ENCODE measurements at places on chromosomes 7 and 10. TPM values are rescaled to one million over a fixed set of nuclear protein-coding genes. Genes with fewer than 3 reads are reported as not detected.

The PRSS37 gene
- not detected for total RNA-seq

The PON1 gene
- not detected for total RNA-seq

The PNLIPRP3 gene
- total RNA-seq = not detected

The CALCR gene
- total RNA-seq = not detected

The GPER1 gene
- 0.25 TPM for total RNA-seq

The CHPF2 gene
- 90.1 TPM for total RNA-seq

The NODAL gene
- not detected for total RNA-seq

The GIMAP5 gene
- total RNA-seq = not detected

The DNAJC12 gene
- 3.4 TPM for total RNA-seq

The NRCAM gene
- not detected for total RNA-seq

The SPDYE1 gene
- total RNA-seq = not detected

The KAZALD1 gene
- total RNA-seq = 12.5 TPM

The ZNF775 gene
- 2.5 TPM for total RNA-seq

The CDK6 gene
- total RNA-seq = 25.8 TPM

The CTAGE4 gene
- 2.7 TPM for total RNA-seq

The CBX3 gene
- 268 TPM for total RNA-seq

GRCh38 chr10:117334926-117335325 lies 40.3 kb downstream of the PDZD8 start:
- no peak for DNase-seq

DNA sequence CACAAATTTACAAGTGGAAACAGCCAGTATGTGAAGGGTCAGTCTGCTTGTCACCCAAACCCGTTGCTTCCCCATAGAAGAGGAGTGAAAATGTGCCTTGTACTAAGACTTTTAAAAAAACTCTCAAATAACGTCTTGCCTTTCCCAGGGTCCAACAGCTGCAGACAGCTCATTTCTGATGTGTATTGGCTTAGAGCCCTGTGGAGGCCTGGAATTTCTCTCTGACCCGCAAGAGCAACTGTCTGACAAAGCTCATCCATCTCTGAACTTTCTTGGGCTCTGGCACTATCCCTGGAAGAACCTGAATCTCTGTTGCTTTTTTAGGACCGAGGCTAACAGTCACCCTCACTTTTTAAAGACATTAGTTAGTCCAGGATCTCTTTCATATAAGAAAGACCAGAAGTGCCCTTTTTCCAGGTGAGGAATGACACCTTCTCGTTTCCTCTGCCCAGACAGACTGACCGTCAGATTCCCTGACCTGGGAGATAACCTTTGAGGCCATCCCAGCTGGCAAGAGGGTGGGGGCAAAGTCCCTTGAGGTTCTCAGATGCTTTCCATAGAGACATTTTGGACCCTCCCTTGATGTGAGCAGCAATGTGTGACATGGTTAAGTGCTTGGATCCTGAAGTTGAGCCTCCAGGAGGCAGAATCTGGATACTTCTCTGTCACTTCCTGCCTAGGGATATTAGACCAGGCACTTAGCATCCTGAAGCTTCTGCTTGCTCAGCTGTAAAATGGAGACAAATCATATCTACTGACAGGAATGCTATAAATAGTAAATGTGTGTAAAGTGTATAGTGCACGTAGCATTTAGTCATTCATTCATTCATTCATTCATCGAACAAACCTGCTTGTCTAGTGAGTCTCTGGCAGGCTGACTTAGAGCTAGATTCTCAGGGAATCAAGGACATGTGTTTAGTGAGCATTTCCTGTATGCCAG lies 4.5 kb upstream of the NODAL start:
- no peak for DNase-seq

- DNase-seq = no peak
Observed at GRCh38 chr10:98638920-98639319, 192.2 kb upstream of the HPS1 start.

DNA sequence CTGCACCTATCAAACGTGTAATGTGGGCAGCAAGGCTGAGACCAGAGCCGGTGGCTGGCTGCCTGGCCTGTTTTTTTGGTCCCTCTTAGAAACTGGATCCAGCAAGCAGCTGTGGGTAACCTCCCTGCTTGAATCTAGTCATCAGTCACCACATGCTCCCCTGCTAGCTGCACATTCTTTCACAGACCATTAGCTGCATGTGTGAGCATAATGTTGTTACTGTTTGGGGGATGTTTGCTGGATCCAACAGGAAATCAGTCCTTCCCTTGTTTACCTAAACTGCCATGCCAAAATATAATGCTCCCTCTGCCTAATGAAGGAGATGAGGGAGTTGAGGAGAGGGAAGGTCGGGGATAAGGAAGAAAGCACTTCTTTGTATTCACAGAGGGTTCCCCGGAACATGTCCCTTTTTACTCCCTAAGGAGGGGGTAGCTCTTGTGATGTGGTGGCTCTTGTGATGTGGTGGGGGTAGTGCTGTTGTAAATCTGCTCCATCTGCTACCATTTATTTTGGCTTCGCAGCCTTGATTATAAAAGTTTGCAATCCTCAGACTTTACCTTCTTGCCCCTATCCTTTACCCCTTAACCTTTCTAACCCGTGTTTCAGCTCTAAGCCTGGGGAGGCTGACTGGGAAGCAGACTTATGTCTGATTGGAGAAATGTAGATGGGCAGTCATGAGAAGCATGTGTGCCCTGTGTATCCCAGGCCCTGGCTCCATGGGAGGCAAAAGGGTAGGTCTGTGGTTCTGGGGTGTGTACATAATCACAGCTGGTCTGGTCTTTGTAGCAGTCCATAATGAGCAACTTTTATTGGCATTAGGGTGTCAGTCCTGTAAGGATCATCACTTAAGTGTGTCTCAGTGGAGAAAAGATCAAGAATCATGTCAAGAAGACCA lies 20.8 kb downstream of the LOXL4 start:
- DNase-seq = peak; percentile 18

DNA sequence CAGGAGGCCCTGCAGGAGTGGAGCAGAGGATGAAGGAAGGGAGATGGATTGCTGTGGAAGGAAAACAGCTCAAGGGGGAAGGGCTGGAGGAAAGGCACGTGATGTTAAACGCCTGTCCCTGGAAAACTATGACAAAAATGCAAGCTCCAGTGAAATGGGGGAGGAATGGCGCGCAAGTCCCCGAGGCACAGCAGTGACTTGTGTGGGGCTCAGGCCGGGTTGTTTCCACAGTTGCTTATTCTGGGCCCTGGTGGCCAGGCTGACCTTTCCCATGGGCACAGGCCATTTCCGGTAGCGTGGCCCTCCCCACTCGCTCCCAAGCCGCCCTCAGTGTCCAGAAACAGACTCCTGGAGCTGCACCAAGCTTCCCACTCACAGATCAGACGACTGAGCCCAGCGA lies 68.1 kb upstream of the PDGFA start:
- DNase-seq = no peak

GRCh38 chr10:306675-307185 lies 171.5 kb downstream of the ZMYND11 start:
- DNase-seq = no peak

DNA sequence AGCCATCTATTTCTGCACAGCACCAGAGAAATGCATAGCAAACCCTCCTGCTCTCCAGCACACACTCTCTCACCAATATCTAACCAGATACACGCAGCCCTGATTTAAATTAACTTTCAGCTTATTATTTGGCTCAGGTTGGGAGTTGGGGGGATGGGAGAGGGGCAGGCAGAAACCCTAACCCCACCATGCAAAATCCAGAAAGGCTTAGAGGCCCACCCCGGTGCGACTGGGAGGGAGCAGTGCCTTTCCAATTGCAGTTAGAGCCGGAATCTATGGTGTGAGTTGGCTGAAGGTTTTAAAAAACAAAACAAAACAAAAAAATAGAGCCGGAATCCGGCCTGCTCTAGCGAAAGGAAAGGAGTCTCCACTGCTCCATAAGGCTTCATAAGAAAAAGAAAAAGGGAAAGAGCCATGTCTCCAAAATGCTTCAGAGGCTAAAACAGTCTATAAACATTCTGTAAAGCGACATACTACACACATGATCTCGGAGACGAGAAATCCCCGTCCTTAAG lies 2.9 kb downstream of the IGF2BP3 start:
- DNase-seq = no peak

- DNase-seq = peak; percentile 75
Observed at GRCh38 chr7:12549106-12549505, 21.4 kb upstream of the SCIN start.

DNA sequence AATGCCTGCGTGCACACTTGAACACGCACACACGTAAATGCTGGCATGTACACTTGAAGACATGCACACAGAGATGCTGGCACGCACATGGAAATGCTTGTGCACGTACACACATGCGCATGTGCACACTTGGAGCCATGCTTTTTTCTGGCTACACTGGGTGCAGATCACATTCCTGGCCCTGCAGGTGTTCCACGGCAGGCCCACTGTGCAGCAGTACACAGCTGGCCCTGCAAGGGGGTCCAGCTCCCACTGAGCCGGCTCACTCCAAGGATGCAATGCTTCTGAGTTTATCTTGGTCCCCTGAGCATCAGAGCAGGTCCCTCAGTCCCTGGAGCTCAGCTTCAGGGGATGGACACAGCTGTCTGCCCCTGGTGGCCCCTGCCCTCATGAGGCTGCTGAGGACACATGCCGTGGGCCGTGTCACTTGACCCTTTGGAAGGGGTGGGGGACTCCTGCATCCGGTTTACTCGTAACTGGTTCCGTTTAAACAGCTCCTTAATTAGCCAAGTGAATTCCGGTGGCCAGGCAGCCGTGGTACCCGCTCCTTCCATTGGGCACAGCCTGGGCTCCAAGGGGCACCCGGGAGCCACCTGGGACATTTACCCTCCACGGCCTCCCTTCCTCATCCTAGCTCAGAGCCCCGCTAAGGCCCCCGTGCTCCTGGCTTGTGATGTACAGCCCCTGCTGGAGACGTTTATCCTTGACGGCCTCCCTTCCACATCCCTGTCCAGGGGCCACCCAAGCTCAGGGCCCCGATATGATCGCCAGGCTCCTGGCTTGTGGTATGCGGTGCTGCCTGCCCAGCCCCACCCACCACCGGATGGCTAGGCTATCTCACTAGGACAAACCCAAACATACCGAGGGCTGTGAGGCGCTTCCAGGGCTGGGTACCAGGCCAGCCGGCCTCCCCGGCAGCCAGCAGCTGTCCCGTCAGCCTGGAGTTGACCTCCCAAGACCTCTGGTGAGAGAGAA lies 39.5 kb upstream of the DPYSL4 start:
- DNase-seq = no peak

- peak; percentile 4 for DNase-seq
Observed at GRCh38 chr10:13492493-13493180, 36.2 kb downstream of the BEND7 start.

GRCh38 chr7:27185013-27185853 lies at the start of gene HOXA11:
Gene HOXA11, minus strand, starts transcription at chr7:27185232. Its CDS starts 88 bp downstream, at chr7:27185144.
- DNase-seq = no peak

- no peak for DNase-seq
Observed at GRCh38 chr10:94282369-94282768, 80.4 kb downstream of the NOC3L start.

- DNase-seq = no peak
Observed at GRCh38 chr10:96768136-96768535, 47.8 kb upstream of the PIK3AP1 start.

GRCh38 chr7:28830846-28831245 lies 127.3 kb downstream of the TRIL start:
- peak; percentile 61 for DNase-seq

GRCh38 chr10:67668448-67668847 lies 27.5 kb downstream of the CTNNA3 start:
- no peak for DNase-seq

DNA sequence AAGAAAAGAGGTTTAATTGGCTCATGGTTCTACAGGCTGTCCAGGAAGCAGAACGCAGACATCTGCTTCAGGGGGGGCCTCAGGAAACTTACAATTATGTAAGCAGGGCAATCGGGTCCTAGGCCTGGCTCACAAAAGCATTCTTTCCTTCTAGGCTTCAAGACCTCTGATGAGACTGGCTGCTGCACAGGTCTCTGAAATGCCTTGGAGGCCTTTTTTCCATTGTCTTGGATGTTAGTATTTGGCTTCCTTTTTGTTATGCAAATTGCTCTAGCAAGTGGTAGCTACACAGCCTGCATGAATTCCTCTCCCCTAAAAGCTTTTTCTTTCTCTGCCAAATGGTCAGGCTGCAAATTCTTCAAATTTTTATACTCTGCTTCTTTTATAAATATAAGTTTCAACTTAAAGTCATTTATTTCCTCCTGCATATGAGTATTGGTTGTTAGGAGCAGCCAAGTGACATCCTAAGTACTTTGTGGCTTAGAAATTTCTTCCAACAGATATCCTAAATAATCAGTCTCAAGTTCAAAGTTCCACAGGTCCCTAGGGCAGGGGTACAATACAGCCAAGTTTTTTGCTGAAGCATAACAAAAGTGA lies 83.1 kb upstream of the SEMA3A start:
- peak; percentile 15 for DNase-seq

DNA sequence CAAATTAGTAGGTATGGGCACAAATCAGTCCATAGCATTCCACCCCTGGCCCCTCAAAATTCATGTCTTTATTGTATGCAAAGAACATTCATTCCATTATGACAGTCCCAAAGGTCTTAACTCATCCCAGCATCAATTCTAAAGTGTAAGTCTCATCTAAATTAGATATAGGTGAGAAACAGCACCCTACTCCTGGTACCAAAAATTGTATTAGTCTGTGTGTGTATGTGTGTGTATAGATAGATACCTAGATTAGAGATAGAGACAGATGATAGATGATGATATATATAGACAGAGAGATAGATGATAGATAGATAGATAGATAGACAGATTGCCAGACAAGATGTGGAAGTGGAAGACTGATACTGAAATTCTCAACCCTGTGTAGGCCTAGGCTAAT lies 109.9 kb downstream of the IQUB start:
- no peak for DNase-seq

GRCh38 chr7:75639886-75640190 lies 98.9 kb downstream of the HIP1 start:
- peak; percentile 31 for DNase-seq

- DNase-seq = no peak
Observed at GRCh38 chr7:85452674-85453073, 265.8 kb upstream of the SEMA3D start.

DNA sequence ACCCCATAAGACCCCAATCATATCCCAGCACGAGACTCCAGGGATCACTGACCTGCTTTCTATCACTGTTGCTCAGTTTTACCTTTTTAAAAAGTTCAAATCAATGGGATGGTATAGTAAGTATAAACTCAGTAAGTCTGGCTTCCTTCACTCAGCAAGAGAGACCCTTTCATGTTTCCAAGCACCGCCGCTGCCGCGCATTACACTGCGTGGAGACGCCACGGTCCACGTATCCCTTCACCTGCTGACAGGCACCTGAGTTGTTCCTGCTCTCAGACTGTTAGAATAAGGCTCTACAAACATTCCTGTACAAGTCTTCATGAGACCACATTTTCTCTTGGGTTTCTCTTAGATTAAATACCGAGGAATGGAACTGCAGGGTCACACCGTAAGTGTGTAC lies 28.3 kb downstream of the MAD1L1 start:
- no peak for DNase-seq
